ENCODE measurements at places on chromosomes 3 and 15. TPM values are rescaled to one million over a fixed set of nuclear protein-coding genes. Genes with fewer than 3 reads are reported as not detected.

DNA sequence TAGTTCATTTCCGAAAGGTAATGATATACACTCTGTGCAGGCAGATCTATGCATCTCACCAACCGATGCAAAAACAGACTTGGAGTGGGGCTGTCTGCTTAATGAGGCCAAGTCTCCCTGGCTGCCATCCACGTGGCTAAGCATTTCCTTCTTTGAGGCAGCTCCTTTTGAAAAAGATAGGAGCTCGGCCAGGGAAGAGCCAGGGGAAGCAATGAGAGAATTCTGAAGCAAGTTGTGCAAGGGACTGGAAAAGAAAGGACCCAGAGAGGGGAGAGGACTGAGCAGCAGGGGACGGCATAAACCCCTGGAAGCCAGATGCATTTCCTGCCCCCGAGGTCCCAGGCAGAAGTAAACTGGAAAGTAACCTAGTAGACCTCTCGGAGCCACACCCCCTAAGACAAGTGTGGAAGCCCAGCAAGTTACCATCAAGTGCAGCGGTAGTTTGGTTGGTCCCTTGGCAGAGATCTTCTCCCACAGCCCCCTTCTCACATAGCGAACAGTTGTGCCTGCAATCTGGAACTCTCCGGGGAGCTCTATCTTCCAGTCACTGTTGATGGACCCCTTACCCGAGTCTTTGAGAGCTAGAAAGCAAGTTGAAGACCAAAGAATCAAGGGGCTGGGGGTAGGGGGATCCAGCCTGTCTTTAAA lies 288.2 kb downstream of the ADAMTS17 start:
- no peak for DNase-seq

Gene LYSMD2
- 10.5 TPM for total RNA-seq

GRCh38 chr15:98514034-98514622 lies 134.2 kb upstream of the IGF1R start:
- DNase-seq = no peak

- peak; percentile 91 for DNase-seq
Measured at GRCh38 chr3:15287565-15288330, 44.6 kb downstream of the SH3BP5 start.
